ENCODE measurements at places on chromosomes 11 and 22.

- no peak for DNase-seq
Observed at GRCh38 chr11:120229451-120230424, 10.2 kb upstream of the POU2F3 start.

- no peak for DNase-seq
Observed at GRCh38 chr11:70604630-70605467, 206.5 kb downstream of the CTTN start.

DNA sequence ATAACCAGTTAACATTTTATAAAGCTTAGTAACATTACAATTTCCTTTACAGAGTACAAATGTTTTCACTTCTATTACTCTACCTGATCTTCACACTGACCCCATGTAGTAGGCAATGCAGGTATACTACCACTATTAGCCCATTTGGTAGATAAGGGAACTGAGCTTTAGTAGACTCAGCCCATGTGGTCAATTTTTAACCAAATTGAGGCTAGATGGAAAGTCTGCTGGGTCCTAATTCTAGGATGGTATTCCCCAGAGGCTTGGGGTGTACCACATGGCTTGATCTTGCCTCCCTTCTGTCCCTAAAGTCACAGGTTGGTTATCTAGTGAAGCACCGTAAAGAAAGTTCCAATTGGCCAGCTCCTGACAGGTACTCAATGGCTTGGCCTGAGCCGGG is 48.2 kb downstream of the NRXN2 start:
- DNase-seq = no peak

- no peak for DNase-seq
Observed at GRCh38 chr11:3958281-3958680, 102.8 kb downstream of the STIM1 start.

DNA sequence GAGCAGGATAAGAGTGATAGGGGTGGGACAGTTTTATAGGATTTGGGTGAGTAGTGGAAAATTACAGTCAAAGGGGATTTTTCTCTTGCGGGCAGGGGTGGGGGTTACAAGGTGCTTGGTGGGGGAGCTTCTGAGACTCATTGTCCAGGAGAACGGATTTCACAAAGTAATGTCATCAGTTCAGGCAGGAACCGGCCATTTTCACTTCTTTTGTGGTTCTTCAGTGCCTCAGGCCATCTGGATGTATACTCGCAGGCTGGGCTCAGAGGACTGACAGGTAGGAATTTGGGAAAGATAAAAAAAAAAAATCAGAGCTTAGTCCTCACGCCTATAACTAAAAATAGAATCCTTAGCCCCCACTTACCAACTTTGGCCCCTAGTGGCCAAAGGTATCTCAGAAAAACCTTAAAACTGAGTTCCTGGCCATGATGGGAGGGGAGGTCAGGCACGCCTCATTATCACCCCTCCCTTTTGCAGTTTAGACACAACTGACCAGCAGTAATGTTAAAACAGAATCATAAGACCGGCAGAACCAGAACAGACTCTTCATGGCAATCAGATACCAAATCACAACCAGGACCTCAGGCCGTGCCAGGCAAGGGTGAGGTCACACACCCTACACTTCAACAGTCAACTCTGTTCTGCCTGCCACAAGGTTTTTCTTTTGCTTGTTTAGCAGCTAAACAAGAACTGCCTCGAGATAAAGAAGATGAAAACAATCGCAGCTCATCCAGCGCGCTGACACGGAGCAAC is 8.9 kb upstream of the APOBEC3G start:
- no peak for DNase-seq

GRCh38 chr11:94673951-94674491 is 94.1 kb upstream of the AMOTL1 start:
- DNase-seq = no peak

DNA sequence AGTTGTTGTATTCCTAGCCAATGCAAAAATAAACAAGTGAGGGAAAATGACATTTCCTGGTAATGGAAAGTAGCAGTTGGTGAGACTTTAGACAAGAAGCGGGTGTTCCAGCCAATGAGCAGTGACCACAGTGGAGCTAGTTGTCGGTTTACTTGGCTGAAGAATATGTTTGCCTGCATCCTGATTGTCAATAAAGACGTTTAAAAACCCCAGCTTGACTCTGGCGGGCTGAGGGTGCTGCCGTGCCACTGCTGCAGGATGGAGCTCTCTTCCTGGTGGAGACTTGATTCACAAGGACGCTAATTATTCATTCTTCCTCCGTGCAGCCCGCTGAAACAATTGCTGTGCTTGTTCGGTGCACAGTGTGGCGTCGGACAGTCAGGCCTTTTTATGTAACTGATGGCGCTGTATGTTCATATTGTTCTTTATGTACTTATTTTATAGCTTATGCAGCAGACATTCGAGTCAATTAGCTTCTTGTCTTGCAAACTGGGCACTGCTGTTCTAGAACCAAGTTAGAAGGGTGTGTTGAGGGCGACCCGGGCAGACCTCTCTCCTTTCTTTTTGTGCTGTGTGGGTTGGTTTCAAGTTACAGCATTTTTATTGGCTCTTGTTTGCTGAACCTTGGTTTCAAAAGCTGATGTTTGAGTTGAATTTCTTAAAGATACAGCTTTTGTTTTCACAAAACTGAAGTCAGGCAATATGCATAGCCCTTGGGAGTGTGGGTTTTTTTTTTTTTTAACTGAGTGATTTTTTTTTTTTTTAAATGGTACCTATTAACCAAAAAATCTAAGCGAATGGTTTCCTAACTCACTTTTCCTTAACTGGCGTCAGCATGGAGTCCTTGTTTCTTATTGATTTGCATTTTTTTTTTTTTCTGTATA is 153.9 kb downstream of the TEAD1 start:
- no peak for DNase-seq

DNA sequence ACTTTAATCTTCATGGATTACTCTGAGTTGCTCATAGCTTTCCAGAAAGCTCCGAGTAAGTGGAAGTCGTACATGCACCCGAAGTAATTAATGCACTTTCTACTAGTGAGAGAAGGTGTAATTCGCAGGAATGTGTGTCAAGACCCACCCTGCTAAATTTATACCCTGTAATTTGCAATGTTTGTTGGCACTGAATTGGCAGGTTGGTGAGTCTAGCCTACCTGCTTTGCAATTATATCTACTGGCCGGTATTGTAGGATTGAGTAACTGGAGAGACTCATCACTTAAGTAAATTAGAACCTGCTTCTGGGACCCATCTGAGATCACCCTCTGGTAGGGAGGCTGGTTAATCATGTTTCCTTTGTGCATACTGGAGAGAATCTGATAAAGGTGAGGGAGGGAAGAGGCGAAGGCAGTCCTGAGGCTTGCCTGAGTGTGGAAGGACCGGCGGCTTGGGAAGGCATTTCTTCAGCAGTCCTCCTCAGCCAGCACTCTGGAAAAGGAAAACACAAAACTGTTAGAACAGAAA is 63.3 kb downstream of the LDLRAD3 start:
- DNase-seq = no peak

GRCh38 chr22:35582861-35583670 is 34.1 kb downstream of the MB start:
- DNase-seq = peak; percentile 20

DNA sequence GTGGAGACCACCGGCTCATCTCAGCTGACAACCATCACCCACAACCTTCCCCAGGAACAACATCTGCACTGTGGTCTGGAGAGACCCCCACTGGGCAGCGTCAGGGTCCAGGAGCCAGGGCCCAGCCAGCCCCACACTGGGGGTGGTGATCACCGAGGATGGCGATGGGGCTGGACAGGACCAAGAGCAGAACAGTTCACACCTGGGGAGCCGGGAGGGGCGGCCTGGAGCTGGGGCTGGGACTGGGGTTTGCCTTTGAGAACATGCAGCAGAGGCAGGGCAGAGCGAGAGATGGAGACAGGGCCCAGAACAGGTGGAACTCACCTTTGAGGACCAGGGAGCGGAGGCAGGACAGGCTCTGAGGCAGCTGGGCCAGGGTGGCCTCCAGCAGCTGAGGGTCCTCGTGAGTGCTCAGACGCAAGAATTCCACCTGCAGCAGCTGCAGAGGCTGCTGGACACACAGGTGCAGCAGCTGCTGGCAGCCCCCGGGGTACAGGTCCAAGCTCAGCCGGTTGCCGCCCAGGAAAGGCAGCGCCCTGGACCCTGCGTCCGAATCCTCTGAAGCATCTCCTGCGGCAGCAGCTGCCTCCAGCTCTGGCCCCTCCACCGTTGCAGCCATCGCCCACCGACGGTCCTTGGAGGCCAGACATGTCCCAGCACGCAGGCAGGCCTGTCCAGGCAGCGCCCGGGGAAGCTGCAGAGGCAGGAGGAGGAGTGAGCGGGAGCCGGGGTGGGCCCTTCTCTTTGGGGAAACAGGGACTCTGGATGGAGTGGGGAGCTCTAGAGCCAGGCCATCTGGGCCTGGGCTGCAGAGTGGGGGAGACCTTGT is 1.0 kb downstream of the PIDD1 start:
- DNase-seq = no peak

GRCh38 chr11:123611698-123612097 is 42.7 kb downstream of the SCN3B start:
- no peak for DNase-seq

DNA sequence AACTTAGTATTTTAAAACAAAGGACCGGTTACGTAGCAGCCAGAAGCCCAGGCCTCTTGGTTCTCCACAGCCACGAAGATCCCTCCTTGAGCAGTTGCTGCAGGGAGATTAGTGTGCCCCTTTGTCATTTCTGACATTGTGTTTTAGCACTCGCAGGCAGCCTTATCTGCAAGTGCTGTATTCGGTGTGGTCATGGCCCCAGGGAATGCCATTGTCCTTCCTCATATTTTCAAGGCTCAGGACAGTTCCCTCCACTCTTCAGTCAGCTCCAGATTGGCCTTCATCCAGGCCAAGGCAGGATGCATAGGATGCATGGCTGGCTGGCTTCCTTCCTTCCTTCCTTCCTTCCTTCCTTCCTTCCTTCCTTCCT is 88.5 kb downstream of the ZBTB16 start:
- no peak for DNase-seq

GRCh38 chr22:27149921-27150543 is 492.6 kb downstream of the MIAT start:
- DNase-seq = no peak

DNA sequence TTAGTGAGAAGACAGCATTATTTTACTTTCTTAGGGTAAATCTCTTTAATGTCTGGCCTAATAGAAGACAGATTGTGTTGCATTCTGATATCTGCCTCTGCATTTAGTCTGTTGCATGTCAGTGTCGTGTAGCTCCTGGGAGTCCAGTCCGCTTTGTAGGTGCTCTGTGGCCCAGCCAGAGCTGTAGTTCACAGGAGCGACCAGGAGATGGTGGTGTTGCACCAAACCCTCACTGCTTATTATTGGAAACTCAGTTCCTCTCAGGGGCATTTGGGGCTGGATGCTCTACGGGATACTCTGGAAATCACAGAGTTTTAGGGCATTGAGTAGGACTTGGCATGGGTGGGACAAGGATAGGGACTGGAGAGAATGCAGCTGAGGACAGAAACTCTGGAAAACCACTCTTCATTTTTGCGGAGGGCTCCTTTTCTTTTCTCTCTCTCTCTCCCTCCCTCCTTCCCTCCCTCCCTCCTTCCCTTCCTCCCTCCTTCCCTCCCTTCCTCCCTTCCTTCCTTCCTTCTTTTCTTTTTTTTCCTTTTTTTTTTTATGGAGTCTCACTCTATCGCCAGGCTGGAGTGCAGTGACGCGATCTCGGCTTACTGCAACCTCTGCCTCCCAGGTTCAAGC is 21.7 kb downstream of the MIAT start:
- peak; percentile 66 for DNase-seq

GRCh38 chr22:45865561-45866125 is 111.3 kb downstream of the WNT7B start:
- DNase-seq = no peak

GRCh38 chr22:35482311-35482710 is 58.3 kb upstream of the RASD2 start:
- no peak for DNase-seq

- no peak for DNase-seq
Observed at GRCh38 chr11:128604723-128605122, 17.4 kb upstream of the ETS1 start.

GRCh38 chr22:49519117-49519737 is 308.4 kb downstream of the BRD1 start:
- DNase-seq = no peak

GRCh38 chr11:3367221-3367620 is 11.7 kb downstream of the ZNF195 start:
- no peak for DNase-seq

- no peak for DNase-seq
Observed at GRCh38 chr11:47724041-47724729, 9.0 kb upstream of the AGBL2 start.

GRCh38 chr11:1384199-1384970 is 5.3 kb upstream of the BRSK2 start:
- DNase-seq = no peak

GRCh38 chr11:67519726-67520125 is 3.5 kb downstream of the CABP2 start:
- no peak for DNase-seq

DNA sequence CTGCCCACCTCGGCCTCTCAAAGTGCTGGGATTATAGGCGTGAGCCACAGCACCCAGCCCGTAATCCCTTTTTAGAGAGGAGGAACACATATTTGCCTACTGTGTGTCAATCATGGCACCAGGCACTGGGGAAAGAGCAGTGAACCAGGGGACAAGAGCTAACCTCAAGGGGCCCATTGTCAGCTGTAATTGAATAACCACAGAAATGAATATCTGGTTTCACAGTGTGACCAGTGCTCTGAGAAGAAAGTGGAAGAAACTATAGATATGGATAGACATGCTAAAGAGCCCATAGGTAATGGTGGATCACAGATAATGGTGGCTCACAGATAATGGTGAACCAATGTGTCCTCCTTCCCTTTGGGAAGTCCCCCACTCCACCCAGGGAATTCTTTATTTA is 8.6 kb upstream of the KCTD14 start:
- no peak for DNase-seq

DNA sequence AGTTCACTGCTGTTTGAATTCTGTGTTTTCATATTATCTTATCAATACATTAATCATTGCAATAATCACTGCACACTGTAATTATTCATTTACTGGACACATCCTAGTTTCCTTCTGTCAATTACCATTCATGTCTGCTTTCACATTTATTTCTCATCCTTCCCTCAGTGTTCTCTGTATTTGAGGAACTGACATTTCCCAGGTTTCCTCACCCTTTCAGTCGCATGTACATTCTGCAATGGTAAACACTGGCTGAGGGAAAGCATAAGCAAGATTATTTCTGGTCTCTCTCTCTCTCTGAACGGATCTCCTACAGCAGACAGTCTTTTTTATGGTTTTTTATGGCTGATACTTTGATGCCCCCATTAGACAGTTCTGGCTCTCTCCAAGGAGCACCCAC is 4.2 kb upstream of the HBD start:
- DNase-seq = no peak

GRCh38 chr11:35427071-35427470 is 7.7 kb upstream of the SLC1A2 start:
- DNase-seq = no peak

All from HS-27A (cell line).